ENCODE measurements at places on chromosomes 16 and 17.

DNA sequence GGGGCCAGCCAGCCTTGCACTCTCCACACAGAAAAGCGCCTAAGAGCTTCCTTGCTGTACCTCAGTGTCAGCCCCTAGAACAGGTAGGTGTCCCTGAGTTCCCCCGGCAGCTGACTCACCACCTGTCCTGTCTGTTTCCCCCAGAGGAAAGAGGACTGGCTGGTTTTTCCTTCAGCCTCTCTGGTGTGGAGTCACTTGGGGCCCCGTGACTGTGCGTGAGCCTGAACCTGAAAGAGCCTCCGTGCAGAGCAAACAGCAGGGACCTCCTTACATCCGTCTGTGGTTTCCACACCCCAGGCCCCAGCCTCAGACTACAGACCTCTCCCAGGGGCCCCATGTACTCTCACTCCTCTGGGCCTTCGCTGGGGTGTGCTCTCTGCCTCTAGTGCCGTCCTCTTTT lies 87.8 kb downstream of the GNAO1 start:
- no peaks in the 10 kb centered on the region for H3K36me3 ChIP-seq
- H3K27ac ChIP-seq = no peak overlapping the region
- H3K27me3 ChIP-seq = no peaks in the 10 kb centered on the region
- H3K4me1 ChIP-seq = peaks cover 34% of the 10 kb centered on the region

GRCh38 chr17:74861662-74862107 lies 2.0 kb upstream of the GRIN2C start:
- H3K27ac ChIP-seq = no peak overlapping the region
- H3K4me3 ChIP-seq = no peak overlapping the region
- DNase-seq = no peak
- H3K4me1 ChIP-seq = no peaks in the 10 kb centered on the region
- peaks cover 2% of the 10 kb centered on the region for H3K36me3 ChIP-seq

GRCh38 chr16:88619859-88620815 lies 18.2 kb upstream of the IL17C start:
- peaks cover 21% of the 10 kb centered on the region for H3K36me3 ChIP-seq
- no peak overlapping the region for H3K4me3 ChIP-seq
- H3K27me3 ChIP-seq = no peaks in the 10 kb centered on the region
- no peak overlapping the region for H3K27ac ChIP-seq
- DNase-seq = no peak

DNA sequence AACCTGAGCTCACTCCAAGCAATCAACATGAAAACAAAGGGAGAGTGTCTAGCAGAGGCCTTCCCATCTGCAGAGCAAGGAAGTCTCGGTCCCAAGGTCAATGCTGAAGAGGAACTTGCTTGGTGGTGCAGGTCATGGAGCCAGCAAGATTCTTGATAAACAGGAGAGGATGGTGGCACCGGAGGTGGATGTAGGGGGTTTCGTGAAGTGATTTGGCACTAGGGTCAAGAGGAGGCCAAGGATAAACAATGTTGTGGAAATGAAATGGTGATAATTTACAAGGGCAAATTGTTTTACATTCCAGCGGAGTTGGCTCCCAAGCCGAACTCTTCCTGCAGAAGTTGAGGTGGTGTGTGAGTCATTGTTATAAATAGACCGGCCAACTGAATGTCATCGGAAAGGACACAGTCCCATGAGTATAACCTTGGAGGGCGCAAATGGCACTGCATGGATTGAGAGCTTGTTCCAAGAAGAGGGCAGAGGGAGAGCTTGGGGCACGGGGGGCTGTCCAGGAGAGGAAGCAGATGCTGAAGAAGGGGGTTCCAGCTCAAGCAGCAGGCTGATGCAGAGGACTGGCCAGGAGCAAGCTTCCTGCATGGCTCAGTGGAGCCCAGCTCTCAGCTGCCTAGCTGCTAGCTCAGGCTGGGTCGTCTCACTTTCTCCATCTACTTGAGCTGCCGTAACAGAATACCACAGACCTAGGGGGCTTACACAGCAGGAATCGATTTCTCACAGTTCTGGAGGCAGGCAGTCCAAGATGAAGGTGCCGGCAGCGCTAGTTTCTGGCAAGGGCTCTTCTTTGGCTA lies 136.6 kb downstream of the COPRS start:
- H3K27ac ChIP-seq = no peak overlapping the region
- no peaks in the 10 kb centered on the region for H3K27me3 ChIP-seq
- no peaks in the 10 kb centered on the region for H3K4me1 ChIP-seq

GRCh38 chr16:1729445-1729844 lies 23.4 kb downstream of the MAPK8IP3 start:
- H3K4me1 ChIP-seq = no peaks in the 10 kb centered on the region
- DNase-seq = no peak
- no peak overlapping the region for H3K4me3 ChIP-seq
- H3K36me3 ChIP-seq = peaks cover 2% of the 10 kb centered on the region
- no peak overlapping the region for H3K27ac ChIP-seq

GRCh38 chr16:4704913-4705312 lies 11.6 kb downstream of the NUDT16L1 start:
- H3K36me3 ChIP-seq = peaks cover 4% of the 10 kb centered on the region
- no peaks in the 10 kb centered on the region for H3K27me3 ChIP-seq
- no peak for DNase-seq
- H3K27ac ChIP-seq = no peak overlapping the region
- no peaks in the 10 kb centered on the region for H3K4me1 ChIP-seq

GRCh38 chr17:64455993-64456885 lies 7.3 kb downstream of the MILR1 start:
- H3K27ac ChIP-seq = no peak overlapping the region
- H3K27me3 ChIP-seq = no peaks in the 10 kb centered on the region
- H3K4me3 ChIP-seq = no peak overlapping the region
- H3K4me1 ChIP-seq = no peaks in the 10 kb centered on the region

- no peak overlapping the region for H3K4me3 ChIP-seq
- H3K27ac ChIP-seq = no peak overlapping the region
- DNase-seq = no peak
Observed at GRCh38 chr16:85900027-85900792, 1.2 kb downstream of the IRF8 start.

DNA sequence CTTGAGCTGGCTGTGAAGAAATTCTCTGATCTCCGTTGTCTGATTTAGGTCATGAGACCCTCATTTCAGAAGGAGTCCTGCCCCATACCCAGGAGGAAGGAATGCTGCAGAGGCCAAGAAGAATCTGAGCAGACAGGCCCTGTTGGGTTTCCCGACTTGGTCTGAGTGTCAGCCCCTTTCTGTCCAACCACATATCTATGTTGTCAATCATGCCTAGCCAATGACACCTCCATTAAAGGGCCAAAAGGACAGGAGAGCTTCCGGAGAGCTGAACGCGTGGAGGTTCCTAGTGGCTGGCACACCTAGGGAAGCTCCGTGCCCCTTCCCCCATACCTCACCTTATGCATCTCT lies 37.8 kb downstream of the PIMREG start:
- H3K27me3 ChIP-seq = no peaks in the 10 kb centered on the region
- H3K36me3 ChIP-seq = no peaks in the 10 kb centered on the region
- H3K4me3 ChIP-seq = no peak overlapping the region
- H3K4me1 ChIP-seq = no peaks in the 10 kb centered on the region

DNA sequence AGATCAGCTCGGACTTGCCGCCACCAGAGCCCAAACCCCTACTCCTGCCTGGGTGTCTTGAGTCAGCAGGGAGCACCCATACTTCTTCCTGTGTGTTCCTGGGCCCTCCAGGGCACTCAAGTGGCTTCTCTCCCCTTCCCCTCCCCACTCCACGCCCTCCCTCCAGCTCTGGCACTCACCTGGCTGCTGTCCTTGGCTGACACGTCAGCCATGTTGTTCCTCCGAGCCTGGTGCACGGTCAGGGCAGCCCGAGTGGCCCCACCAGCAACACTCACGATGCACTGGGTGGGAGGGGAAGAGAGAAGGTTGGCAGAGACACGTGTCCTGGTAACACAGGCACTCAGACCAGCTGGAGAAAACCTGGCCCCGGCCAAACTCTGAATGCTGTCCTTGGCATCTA lies 11.5 kb downstream of the RUSF1 start:
- H3K27me3 ChIP-seq = no peaks in the 10 kb centered on the region
- DNase-seq = no peak

DNA sequence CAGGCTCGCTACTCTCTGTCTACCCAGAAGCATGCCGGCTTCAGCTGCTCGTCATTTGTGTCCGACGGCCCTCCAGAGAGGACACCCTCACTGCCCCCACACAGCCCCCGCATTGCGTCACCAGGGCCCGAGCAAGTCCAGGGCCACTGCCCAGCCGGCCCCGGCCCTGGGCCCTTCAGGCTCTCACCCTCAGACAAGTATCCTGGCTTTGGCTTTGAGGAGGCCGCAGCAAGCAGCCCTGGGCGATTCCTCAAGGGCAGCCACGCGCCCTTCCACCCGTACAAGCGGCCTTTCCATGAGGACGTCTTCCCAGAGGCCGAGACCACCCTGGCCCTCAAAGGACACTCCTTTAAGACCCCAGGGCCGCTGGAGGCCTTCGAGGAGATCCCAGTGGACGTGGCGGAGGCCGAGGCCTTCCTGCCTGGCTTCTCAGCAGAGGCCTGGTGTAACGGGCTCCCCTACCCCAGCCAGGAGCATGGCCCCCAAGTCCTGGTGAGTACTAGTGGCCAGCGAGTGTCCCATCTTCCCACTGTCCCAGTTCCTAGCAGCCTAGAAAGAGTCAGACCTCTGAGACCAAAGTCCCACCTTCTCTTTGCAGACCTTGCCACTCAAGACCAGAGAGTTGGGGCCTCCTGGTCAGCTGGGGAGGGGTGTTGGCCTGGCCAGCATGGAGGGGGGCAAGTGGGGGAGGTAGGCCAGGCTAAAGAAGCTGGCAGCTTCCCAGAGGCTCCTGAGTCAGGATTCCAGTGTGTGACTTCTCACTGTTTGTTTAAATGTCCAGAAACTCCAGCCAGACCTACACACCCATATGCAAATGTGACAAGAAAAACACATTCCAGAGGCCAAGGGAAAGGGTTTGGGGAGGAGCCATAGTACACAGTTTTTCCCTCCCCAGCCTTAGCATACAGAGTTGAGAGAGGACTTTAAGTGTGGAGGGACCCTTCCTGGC lies 18.6 kb downstream of the FOXN1 start:
- H3K27ac ChIP-seq = no peak overlapping the region
- no peak for DNase-seq
- no peak overlapping the region for H3K4me3 ChIP-seq
- H3K4me1 ChIP-seq = no peaks in the 10 kb centered on the region
- H3K36me3 ChIP-seq = no peaks in the 10 kb centered on the region

DNA sequence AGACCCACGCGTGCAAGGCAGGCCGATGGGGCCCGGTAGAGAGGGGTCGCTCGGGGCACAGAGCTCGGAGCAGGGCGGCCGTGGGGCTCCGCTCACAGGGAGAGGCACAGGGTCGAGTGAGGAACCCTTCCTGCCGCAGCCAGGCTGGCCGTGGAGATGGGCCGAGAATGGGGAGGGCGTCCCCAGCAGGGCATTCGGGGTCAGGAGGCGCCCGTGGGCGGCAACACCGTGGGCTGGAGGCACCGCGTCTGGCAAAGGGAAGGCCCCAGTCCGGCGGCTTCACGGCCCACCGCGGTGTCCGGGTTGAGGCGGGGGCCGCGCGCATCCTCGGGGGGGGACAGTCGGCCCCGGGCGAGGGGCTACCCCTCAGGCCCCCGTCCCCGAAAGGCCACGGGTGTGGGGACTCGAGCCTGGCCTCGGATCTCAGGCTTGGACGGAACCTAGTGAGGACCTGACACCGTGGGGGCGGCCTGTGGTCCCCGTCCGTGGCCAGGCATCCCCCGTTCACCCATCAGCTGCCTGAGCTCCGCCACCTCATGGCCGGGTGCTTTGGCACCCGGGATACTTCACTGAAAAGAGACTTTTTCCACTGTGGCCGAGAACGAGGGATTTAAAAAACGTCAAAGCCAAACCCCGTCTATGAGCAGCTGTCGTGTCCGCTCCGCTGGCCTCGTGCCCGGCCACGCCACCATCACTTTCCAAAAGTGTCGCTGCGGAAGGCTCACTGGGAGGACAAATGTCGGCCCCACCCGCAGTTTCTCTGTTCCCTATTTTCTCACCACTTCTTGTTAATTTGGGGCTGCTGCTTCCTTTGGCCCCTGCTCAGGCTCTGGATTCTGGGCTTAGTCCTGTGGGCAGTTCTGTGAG lies 73.6 kb downstream of the METRNL start:
- no peaks in the 10 kb centered on the region for H3K27me3 ChIP-seq
- H3K27ac ChIP-seq = no peak overlapping the region
- H3K36me3 ChIP-seq = no peaks in the 10 kb centered on the region
- DNase-seq = no peak
- H3K4me3 ChIP-seq = no peak overlapping the region

DNA sequence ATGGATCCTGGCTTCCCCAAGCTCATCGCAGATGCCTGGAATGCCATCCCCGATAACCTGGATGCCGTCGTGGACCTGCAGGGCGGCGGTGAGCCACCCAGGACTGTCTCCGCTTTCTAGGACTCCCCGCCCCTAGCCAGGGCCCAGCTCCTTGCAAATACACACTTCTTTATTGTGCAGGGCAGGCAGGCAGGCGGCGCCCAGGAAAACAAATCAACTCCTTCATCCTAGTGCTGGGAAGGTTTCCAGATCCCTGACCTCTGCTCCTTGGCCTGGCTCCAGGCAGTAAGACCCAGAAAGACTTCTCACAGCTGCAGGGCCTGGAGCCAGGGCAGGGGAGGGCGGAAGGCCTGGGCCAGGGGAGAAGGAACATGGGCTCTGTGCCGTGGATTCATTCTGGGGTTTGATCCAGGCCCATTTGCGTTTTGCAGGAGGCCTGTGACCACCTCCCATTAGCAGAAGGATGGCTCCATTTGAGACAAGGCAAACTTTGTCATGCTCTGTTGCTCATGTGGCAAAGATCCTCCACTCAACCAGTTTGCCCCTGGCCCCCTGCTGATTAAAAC lies 6.0 kb upstream of the LPCAT2 start:
- DNase-seq = no peak
- no peaks in the 10 kb centered on the region for H3K27me3 ChIP-seq
- no peaks in the 10 kb centered on the region for H3K4me1 ChIP-seq

DNA sequence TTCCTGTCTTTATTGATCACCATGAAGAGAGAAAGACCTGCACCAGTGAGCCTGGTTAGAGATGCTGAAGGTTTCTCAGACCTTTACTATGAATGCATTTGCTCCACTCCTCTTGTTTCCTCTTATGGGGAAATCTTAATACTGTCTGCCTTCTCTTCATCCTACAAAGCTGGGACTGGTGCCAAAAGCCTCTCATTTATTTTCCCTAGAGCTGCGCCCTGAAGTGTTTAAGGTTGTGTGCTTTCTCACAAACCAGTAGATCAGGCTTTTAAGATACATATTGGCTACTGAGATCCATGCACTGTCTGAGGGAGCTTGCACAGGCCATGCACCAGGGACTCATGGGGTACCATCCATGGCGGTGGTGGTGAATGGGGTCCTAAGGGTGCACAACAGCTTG lies 286.1 kb upstream of the PMFBP1 start:
- no peaks in the 10 kb centered on the region for H3K4me1 ChIP-seq
- H3K4me3 ChIP-seq = no peak overlapping the region
- no peak overlapping the region for H3K27ac ChIP-seq
- no peaks in the 10 kb centered on the region for H3K36me3 ChIP-seq
- no peaks in the 10 kb centered on the region for H3K27me3 ChIP-seq
- no peak for DNase-seq

GRCh38 chr16:89422527-89422904 lies 67.8 kb downstream of the ANKRD11 start:
- no peaks in the 10 kb centered on the region for H3K36me3 ChIP-seq
- H3K27ac ChIP-seq = no peak overlapping the region
- no peak for DNase-seq
- H3K4me1 ChIP-seq = peaks cover 30% of the 10 kb centered on the region
- no peaks in the 10 kb centered on the region for H3K27me3 ChIP-seq
- H3K4me3 ChIP-seq = no peak overlapping the region

Measured in H1 (cell line).